CD14-positive monocyte (primary cell): ENCODE measurements at places on chromosomes 4 and X.

DNA sequence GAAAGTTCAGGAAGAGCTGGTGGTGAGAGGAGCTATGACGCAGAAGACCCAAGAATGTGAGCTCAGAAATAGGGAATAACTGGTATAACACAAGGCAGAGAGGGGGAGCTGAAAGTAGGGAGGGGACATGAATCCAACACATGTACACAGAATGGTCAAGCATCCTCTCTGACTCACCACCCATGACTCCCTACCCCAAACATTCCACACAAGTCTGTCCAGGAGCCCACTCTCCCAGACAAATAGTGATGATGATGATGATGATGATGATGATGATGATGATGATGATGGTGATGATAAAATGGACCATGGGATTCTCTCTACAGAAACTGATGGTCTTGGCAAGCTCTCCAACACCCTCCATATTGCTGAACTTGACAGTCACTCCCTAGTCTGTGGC, 46.4 kb downstream of the NAT8L start:
- no peak for DNase-seq

DNA sequence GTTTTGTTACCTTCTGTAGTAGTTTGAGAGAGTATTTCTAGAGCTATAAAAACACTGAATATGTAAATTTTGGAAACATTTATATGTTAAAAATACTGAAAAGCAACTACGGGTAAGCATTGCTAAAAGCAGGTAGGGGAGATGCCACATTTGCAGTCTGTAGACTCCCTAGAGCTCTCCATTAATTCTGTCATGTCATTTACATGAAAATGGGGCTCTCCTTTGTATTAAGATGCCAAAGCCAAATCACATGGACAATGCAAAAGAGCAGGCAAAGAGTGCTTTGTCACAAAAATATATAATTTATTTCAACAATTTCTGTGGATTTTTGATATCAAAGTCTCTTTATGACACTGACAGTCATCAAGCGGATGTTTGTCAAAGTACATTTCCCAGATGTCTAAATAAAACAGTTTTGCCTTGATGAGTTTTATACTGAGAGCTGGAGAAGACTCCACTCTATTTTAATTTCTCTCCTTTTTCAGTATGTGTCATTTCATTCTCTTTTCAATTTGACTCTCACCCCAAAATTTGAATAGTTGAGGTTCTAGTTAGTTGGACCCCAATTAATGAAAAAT, 51.8 kb downstream of the LDB2 start:
- DNase-seq: no peak

DNA sequence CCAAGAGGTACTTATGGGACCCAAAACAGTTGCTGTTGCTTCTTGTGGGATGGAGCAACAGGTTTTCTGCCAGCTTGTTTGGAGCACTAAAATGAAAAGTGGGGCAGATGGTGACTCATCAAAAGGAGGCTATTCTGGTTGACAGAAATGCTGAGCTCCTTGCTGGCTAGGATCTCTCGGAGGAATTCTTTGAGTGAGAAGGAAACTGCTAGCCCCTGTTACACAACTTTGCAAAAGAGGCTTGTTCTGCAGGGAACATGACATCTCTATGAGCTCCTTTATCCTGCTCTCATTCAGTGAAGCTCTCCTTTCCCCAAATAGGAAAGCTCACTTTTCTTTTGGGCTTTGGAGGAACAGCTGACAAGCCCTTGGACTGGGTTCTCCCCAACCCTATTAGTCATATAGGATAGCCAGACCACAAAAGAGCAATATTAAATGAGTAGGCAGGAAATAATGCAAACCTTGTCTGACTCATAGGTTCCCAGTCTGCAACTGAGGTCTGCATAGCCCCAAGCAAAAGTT, 108.3 kb downstream of the CDS1 start:
- DNase-seq: peak; percentile 82

DNA sequence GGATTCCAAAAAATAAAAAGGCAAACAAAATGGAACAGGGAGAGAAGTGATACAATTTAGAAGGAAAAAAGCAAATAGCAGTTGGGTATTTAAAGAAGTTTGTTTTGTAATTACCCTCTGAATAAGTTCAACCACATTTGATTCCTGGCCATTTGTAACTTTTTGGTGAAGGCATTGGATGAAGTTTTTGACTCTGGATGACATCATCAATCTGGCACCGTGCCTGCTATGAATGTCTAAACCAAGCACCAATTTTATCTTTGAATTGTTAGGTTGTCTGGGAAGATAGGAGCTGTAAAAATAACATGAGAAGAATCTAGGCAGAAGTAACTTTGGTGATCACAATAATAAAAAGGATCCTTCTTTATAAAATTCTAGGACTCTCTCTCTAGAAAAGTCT, 29.5 kb downstream of the TMPRSS11A start:
- DNase-seq: no peak

DNA sequence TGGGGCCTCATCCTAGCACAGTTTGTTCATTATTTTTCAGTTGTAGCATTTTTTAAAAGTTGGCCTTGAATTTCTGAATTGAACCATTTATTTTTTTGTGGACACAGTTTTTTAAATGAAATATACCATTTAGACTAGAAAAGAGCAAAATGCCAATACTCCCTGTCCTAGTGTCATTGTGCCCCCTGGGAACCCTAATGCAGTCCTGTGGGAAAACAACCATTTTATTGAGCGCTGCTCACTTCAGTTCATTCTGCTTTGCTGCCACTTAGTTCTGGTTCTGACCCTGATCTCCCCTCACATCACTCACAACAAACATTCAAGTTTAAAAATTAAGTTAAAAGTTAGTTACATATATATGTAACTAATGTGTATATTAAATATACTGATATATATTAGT, 5.4 kb downstream of the NFKB1 start:
- no peak for DNase-seq
